ENCODE measurements at places on chromosomes 4 and X. TPM values are rescaled to one million over a fixed set of nuclear protein-coding genes. Genes with fewer than 3 reads are reported as not detected.

The CMC4 gene
- total RNA-seq, result 16.7 TPM

The FAM236C gene
- total RNA-seq, result not detected

The TLR2 gene
- total RNA-seq, result 0.61 TPM

The C4orf36 gene
- total RNA-seq, result 1.2 TPM

The ADGRG4 gene
- total RNA-seq, result not detected
